Stimulated activated CD4-positive, alpha-beta T cell treated with anti-CD3 and anti-CD28 coated beads, Interleukin-12 subunit alpha, Interleukin-12 subunit beta, amount 100 ng/mL, for 24 hours (primary cell): ENCODE measurements at places on chromosomes 12 and 14.

- DNase-seq: no peak
Observed at GRCh38 chr14:51398898-51399297, 158.9 kb downstream of the TMX1 start.

DNA sequence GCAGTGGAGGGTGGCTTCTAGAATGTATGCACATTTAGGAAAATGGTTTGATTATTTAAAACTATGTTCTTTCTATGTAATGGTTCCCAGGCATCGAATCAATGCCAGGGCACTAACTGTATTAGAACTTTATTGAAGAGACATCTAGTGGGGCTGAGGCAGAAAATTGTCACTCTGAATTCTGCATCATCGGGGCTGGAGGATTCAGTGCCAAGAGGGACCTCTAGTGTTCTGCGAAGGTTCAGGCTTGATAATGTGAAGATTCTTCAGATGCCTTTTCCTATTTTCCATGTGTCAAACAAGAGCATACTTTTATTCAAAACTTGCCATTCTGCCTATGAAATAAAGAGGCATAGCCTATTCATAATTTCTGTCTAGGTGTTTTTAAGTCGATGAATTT, 146.3 kb downstream of the CAND1 start:
- no peak for DNase-seq

GRCh38 chr14:54221971-54222370, 174.8 kb upstream of the CDKN3 start:
- DNase-seq: no peak

- no peak for DNase-seq
Observed at GRCh38 chr12:105396983-105397382, 66.5 kb downstream of the C12orf75 start.

GRCh38 chr12:22103418-22103817, 57.4 kb downstream of the CMAS start:
- no peak for DNase-seq

DNA sequence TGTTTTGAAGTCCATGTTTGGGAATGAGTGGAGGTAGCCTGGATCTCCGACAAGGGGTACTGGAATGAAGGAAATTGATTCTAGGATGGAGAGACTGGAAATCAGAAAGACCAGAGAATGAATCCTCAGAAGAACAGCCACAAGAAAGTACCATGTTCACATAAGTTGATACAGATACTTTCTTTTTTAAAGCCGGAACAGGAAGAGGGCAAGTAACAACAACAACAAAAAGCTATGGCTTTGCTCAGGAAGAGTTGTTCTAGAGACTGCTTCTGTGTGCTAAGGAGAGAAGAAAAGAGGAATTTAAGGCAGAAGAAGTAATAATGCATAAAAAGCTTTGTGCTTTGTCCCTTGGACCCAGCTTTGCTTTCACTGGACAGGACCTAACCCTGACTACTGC, 6.2 kb downstream of the TC2N start:
- no peak for DNase-seq

GRCh38 chr12:2615665-2616402, 178.9 kb upstream of the FKBP4 start:
- DNase-seq: no peak

GRCh38 chr12:57632958-57633840, at the start of gene B4GALNT1:
B4GALNT1 (minus strand) TSS chr12:57633201; CDS start chr12:57632132, 1,069 bp downstream.
- DNase-seq: no peak

GRCh38 chr14:63273129-63273528, 45.6 kb downstream of the GPHB5 start:
- DNase-seq: no peak

GRCh38 chr12:101582937-101583336, 11.8 kb upstream of the MYBPC1 start:
- DNase-seq: no peak

GRCh38 chr14:22974530-22975313, 7.6 kb downstream of the AJUBA start:
- no peak for DNase-seq
